ENCODE measurements at places on chromosomes 1 and 21.

DNA sequence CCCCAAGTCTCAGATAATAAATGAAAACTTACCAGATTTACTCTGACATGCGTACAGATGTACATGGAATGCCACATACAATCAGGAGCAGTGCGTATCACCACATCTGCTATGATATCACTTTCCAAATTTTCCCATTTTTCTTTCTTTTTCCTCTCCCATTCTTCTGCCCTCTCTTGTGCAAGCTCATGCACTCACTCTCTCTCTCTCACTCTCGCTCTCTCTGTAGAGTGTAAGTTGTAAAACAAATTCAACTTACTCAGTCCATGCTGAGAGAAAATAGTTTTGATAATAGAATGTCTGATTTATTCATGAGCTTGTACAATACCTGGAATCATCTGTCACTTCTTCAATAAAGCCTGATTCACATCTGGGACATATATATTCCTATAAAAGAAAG lies 35.3 kb downstream of the RNF115 start:
- DNase-seq, result no peak

GRCh38 chr1:111989531-111990025 lies at the start of gene KCND3:
Gene KCND3 (minus strand): TSS chr1:111989668.
- peak; percentile 42 for DNase-seq

DNA sequence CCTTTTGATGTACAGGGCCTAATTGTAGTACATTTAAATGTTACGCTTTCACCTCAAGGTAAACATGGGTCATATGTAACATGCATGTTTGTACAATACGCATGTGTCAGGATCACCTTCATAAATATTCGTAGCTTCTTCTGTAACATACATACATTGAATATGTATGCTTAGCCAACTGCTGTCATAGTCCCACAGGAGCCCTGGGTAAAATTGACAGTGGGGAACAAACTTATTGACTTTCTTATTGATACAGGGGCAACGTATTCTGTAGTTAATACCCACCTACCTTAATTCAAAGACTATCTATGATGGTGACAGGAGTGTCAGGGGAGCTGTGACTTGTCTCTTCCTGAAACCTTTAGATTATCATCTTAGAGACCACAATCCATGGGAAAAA lies 3.7 kb upstream of the REN start:
- DNase-seq, result peak; percentile 59

GRCh38 chr1:168799927-168800605 lies 71.1 kb upstream of the DPT start:
- DNase-seq, result no peak

DNA sequence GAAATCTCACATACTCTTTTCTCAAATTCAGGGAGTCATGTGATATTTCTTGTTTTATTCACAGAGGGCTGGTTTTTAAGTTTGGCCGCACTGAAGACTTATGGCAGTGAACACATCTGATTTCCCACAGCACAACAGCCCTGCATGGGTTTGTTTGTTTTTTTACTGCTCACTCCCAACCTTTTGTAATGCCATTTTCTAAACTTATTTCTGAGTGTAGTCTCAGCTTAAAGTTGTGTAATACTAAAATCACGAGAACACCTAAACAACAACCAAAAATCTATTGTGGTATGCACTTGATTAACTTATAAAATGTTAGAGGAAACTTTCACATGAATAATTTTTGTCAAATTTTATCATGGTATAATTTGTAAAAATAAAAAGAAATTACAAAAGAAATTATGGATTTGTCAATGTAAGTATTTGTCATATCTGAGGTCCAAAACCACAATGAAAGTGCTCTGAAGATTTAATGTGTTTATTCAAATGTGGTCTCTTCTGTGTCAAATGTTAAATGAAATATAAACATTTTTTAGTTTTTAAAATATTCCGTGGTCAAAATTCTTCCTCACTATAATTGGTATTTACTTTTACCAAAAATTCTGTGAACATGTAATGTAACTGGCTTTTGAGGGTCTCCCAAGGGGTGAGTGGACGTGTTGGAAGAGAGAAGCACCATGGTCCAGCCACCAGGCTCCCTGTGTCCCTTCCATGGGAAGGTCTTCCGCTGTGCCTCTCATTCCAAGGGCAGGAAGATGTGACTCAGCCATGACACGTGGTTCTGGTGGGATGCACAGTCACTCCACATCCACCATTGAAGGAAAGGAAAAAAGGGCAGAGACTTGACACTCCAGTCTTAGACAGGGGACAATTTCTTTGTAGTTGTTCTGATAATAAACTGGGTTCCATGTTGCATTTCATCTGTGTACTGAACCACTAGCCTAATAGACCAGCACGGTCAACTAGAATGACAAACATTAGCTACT lies 22.8 kb downstream of the TMEM50A start:
- no peak for DNase-seq
